ENCODE measurements at places on chromosomes 1 and 21. TPM values are rescaled to one million over a fixed set of nuclear protein-coding genes. Genes with fewer than 3 reads are reported as not detected.

DNA sequence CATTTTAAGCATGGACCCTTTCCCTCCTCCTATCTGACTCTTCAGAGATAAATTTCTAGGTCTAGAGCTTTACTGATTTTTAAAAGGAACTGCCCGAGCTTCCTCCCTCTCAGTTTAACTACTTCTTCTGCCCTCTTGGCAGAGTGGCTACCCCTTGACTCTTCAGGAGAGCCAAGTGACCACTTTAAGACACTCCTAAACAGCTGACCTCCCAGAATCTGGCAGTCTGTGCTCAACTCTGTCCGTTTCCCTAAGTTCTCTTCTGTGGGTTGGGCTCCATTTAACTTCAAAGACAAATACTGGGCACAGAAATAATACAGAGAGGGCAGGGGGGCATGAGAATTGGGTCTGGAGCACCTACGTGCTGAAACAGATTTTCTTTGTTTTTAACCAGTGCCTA, 196.3 kb upstream of the FOXD3 start:
- DNase-seq: no peak

DNA sequence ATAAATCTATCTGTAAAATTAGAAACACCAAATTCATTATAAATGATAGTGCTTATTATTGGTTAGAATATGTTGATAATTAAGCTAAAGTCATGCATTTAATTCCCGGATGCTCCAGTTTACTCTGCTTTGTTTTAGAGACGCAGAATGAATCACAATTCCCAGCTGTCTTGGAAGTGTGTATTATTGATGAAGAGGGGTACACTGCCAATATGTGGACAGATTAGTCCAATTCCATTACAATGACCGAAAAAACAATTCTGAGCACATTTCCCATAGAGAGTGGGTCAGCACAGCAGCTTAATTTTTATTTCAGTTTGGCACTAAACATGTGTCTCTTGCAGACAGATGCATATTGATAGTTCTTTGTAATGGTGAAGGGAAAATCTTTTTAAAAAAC, 146.7 kb downstream of the KCNT2 start:
- DNase-seq: no peak

The CCDC30 gene
- 3.0 TPM for total RNA-seq

The FCER1A gene
- not detected for total RNA-seq

The PCP4L1 gene
- 0.18 TPM for total RNA-seq

- DNase-seq: no peak
Measured at GRCh38 chr1:236098267-236098666, 33.4 kb upstream of the NID1 start.

DNA sequence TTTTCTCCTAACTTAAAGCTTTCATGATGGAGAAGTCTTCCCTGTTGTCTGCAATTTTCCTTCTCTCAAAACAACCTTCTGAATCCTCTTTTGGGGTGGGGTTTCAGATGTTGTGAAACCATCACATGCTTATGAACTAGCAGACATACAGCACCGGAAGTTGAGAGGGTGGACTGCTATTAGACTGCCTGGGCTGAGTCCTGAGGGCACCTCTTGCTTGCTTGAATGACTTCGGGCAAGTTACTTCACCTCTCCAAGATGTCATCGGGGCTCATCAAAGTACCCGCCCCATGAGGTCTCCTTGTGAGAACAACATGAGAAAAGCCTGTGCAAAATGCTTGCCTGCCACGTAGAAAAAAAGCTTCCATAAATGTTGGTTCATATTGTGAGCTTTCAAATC, 89.6 kb downstream of the CCDC185 start:
- no peak for DNase-seq

The GPR161 gene
- total RNA-seq: 0.16 TPM

The FAM167B gene
- total RNA-seq: 0.89 TPM

The DCDC2B gene
- total RNA-seq: not detected

GRCh38 chr1:210662291-210663050, 333.8 kb downstream of the HHAT start:
- no peak for DNase-seq

The AZIN2 gene
- 2.5 TPM for total RNA-seq

DNA sequence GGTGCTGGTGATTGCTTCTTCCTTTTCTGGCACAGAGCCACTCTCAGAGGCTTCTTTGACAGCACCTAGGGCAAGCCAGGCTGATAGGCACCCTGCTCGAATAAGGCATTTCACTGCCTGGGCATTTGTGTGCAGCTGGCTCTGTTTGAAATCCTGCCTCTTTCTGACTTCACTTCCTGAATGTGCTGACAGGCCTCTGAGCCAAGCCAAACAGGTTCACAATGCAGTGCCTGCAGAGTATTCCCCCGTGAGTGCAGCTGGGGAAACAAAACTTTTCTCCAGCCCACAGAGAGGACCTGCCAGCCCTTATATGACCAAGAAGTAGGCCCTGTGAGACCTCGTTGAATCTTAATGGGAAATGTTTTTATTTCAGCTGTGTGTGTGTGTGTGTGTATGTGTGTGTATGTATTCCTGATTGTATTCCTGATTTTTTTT, 10.4 kb downstream of the JUN start:
- DNase-seq: peak; percentile 12

DNA sequence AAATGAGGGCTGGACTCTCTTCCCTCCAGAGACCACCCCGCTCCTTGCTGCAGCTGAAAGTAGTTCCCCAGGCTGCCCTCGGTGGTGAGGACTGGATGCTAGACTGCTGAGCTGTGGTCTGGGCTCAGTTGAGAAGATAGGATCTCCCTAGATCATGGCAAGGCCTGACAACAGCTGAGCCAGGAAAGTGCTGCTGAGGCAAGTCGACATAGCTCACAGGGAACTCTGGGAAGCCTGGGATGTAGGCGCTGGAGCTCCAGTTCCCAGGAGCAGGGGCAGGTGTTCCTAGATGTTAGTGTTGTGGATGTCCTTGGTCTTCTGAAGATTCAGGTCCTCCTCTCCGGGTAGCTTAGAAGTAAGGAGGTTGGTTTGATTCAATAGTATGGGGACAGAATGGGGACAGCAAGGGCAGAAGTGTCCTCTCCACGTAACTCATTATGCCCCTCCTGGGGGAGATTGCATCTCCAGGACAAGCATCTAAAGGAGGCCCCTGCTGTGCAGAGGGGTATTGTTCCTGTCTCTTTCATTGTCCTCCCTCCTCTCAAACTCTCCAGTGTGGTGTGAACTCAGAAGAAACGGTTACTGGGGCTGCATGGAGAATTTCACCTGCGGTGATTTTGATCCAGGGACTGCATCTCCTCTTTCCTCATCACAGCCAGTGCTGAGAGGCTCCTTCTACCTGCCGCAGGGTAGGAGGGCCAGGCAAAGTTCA, 3.7 kb downstream of the CYB561D1 start:
- no peak for DNase-seq

- no peak for DNase-seq
Measured at GRCh38 chr1:115729756-115730155, 38.8 kb downstream of the CASQ2 start.

DNA sequence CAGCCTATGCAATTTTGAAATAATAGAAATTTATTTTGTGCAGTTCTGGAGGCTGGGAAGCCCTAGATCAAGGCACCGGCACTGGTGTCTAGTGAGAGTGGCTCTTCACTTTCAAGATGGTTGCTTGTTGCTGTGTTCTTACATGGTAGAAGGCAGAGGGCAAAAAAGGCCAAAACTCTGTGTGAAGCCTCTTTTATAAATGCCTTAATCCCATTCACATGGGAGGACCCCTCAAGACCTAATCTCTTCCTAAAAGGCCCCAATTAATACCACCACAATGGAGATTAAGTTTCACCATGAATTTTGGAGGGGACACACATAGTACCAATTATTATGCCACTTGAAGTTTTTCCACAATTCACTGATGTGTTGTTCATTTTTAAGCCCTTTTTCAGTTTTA, 21.0 kb downstream of the PRKAB2 start:
- no peak for DNase-seq

GRCh38 chr21:41427556-41427955, 1.5 kb downstream of the MX1 start:
- DNase-seq: no peak

DNA sequence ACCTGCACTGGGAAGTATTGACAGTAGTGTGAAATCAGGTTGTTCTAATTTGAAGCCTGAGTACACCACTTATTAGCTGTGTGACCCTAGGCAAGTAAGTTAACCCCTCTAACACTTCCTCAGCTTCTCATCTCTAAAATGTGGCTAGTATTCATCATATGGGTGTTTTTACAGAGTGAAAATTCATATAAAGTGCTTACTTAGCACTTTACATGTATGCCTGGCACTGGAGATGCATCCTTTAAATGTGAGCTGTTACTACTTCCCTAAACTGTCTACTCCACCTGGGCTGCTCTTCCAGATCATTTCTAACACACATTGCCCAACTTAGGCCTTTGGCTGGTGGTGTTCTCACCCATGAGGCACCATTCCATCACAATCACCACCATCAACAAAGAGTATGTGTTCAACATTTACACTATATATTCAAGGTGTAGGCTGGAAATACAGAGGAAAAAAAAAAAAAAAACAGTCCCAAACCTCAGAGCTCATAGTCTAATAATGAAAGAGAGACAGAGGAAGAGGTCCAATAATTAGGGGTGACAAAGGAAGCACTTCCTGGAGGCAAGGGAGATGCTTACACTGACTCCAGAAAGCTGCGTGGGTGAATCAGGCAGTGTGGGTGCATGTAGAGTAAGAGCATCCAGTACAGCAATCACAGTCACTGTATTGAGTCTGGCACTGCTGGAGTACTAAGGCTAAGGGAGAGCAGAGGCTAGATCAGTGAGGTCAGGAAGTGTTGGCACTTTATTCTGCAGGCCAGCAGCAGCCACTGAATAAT, 3.6 kb downstream of the STX6 start:
- peak; percentile 62 for DNase-seq

DNA sequence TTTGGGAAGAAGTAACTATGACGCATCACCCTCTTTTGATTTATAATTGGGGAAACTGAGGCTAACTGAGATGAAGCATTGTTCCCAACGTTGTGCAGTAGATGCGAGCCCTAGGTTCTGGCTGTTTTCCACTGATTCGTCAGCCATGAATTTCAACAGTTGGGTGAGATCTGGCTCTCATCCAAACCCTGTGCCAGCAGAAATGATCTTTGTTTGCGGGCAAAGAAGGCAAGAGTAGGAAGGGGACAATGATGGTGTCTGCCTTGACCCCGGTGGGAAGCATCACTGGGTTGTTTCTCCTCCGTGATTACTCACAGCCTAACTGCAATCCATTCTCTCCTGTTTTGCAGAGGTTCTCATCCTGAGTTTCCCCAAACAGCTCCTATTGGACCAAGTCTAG, 142.3 kb downstream of the MIS18A start:
- DNase-seq: no peak

DNA sequence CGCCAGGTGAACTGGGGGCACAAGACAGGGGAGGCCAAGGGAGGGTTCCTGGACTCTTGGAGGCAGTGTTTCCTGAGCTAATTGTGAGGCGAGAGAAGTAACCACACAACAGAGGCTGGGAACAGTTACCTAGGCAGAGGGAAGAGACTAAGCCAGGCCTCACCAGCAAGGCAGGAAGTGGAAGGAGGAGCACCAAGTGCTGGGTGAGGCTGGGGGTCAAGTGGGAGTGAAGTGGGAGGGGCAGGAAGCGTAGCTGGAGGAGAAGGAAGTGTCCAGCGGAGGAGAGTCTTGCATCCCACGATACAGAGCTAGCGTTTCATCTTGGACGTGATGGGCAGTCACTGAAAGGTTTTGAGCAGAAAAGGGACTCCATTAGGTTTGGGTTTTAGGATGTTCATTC, 48.3 kb upstream of the CAPZB start:
- DNase-seq: no peak

DNA sequence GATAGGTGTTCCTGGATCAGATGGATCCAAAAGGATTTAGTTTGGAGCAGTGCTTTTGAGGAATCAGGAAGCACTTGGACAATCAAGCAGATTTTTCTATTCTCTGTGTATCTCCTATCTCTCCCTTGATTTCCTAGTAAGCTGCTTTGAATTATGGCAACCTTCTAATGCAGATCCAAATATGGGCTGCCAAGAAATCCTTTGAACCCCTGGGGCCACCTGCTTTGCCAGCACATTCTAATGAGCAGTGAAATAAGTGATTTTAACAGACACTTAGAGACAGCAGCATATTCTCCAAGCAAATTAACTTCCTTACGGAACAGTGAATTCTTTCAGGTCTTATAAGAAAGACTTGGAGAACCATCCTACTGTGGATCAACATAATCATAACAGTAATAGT, 195.4 kb downstream of the GPR52 start:
- DNase-seq: no peak

DNA sequence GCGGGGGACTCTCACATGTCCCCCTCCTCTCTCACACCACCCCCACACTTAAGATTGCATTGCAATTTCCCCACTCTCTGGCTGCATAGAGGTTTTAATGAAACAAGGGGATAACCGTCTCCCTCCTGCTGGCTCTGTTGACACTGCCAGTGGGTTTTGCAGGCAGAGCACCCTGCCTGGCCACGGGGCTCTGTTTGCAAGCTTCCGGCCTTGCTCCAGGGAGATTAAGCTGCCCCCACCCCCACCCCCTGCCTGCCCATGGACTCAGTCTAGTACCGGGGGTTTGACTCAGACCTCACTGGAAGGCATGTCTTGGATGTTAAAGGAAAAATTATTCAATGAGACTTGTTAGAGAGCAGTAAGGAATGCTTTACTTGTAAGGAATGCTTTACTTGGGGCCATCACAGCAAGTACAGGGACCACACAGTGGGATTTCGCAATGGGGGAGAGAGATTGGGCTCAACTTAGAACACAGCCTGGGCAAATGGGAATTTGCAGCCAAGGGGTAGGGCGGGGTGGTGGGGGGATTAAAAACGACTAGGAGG, 101.0 kb downstream of the AJAP1 start:
- no peak for DNase-seq

DNA sequence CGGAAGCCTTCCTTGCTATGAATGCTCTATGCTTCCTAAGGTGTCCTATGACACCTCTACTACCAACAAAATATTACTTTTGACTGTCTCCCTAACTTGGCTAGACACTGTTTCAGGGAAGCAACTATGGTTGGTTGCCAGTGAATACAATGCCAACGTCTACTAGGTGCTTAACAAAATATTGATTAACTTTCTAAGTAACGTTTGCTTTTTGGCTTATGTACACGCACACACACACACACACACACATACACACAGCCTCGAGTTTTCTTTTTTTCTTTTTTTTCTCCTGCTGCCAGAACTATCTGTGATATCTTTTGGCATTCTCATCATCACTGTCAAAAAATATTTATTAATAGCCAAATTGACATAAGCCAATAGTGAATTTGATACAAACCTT, 864.0 kb downstream of the PLA2G4A start:
- no peak for DNase-seq

DNA sequence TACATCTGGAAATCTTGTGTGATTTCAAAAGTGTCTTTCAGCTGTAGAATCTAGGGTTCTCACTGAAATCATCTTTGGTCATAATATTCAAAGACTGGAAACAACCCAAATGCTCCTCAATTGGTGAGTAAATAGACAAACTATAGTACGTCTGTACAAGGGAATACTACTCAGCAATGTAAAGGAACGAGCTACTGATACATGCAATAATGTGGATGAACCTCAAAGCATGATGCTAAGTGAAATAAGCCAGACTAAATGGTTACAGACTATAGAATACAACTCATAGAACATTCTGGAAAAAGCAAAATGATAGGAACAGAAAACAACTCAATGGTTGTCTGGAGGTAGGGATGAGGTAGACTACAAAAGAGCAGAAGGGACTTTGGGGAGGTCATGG, 2.6 kb downstream of the LACTBL1 start:
- no peak for DNase-seq

All from activated CD8-positive, alpha-beta T cell treated with anti-CD3 and anti-CD28 coated beads for 36 hours (primary cell).